ENCODE measurements at places on chromosomes 11 and 22.

DNA sequence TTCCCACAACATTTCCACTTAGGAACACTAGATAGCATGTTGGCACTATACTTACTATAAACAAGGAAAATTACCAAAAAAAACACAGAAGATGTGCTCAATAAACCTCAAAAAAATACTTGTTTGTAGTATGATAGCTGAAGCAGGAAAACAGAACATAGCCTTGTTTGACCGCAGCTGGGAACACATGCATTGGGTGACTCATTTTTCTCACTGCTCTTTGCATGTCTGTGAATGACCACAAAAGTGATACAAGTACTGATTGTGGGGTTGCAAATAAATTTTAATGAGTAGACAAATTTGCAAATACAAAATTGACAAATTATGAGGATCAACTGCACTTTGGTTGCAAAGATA is 22.8 kb upstream of the GUCY1A2 start:
- DNase-seq: no peak

DNA sequence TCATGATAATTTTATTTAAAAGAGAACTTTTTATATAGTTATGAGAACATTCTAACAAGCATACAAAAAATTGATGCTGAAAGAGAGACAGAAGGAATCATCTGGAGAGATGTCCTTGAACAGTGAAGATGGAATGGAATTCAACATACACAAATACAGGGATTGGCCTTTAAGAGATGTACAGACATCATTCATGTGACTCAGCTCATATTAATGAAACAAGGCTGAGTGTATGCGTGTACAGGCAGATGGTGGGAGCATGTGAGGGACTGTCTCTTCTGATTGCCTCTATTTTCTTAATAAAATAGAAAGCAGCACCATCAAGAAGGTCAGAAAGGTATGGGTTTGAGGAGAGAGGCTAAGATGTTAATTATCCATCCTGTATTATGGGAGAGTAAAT is 793.3 kb downstream of the CNTN5 start:
- no peak for DNase-seq

DNA sequence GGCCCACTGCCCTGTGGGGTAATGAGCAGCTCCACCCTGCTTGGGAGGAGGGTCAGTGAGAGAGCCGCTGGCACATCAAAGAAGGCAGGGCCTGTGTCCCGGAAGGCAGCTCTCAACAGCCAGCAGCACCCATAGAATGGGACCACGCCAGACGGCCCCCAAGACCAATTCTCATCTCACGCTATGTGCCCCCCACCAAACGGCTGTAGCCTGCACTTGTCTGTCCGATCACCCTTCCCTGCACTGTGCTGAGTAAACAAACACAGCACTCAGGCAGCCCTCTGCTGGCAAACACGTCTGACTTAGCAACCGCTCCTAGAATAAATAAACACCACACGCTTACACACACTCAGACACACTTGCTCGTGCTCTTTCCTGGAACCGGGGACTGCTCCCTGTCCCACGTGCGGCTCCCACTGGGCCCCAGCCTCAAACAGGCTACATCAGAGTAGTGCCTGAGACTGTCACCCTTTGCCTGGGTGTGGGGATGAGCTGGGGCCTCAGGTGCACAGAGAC is 53.2 kb upstream of the CDON start:
- no peak for DNase-seq

- DNase-seq: no peak
Observed at GRCh38 chr22:35928285-35928798, 100.3 kb downstream of the RBFOX2 start.

GRCh38 chr22:30159561-30160353 is 79.5 kb downstream of the HORMAD2 start:
- DNase-seq: no peak

Data from amygdala (tissue), 56 donors.